ENCODE measurements at places on chromosomes 5 and 9. TPM values are rescaled to one million over a fixed set of nuclear protein-coding genes. Genes with fewer than 3 reads are reported as not detected.

The SLC9A3 gene
- total RNA-seq: 4.7 TPM

The DRD1 gene
- total RNA-seq: not detected

The NRG2 gene
- 3.5 TPM for total RNA-seq

The FAM174A gene
- 40.8 TPM for total RNA-seq

The LSM11 gene
- total RNA-seq: 8.7 TPM

The ADAMTS13 gene
- total RNA-seq: 0.43 TPM

The OR13C4 gene
- total RNA-seq: not detected

DNA sequence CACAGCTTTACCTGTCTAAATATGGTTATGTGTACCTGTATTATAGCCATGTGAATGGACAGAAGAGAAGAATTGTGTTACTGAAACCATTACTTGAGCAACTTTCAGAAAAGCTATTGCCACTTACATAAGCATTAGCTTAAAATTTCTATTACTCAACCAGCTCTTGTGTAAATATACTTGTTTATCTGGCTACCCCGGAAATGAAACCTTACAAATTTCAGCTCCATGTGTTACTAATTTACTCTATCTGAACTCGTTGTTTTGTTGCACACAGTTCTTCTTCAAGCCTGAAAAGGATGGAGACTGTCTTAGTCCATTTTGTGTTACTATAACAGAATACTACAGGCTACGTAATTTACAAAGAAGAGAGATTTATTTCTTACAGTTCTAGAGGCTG is 22.5 kb upstream of the ADAMTSL1 start:
- no peak for DNase-seq

DNA sequence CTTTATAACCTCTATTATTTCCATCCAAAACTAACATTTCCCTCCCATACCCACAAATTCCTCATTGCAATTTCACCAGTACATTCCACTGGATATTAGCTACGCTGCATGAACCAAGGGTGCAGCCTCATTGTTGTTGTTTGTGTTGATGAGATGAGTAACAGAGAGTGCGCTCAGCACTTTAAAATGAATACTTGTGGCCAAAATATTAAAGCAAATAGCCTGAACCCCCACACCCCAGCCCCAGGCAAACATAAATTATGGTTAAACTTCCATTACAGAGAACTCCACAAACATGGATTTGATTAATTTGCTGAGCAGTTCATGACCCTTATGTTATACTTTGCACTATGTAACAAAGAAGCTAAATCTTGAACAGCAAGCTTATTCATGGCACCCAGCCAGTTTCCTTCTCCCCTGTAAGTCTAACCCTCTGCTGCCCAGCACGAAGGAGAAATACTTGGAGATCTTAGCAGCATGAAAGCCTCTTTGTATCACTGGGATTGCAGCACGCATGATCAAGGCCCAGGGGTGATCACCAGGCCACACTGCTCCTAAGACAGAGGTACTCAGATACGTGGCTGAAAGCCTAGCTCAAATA is 205.0 kb downstream of the DOCK8 start:
- peak; percentile 43 for DNase-seq

- DNase-seq: peak; percentile 73
Measured at GRCh38 chr5:152505442-152506042, 100.5 kb upstream of the NMUR2 start.

DNA sequence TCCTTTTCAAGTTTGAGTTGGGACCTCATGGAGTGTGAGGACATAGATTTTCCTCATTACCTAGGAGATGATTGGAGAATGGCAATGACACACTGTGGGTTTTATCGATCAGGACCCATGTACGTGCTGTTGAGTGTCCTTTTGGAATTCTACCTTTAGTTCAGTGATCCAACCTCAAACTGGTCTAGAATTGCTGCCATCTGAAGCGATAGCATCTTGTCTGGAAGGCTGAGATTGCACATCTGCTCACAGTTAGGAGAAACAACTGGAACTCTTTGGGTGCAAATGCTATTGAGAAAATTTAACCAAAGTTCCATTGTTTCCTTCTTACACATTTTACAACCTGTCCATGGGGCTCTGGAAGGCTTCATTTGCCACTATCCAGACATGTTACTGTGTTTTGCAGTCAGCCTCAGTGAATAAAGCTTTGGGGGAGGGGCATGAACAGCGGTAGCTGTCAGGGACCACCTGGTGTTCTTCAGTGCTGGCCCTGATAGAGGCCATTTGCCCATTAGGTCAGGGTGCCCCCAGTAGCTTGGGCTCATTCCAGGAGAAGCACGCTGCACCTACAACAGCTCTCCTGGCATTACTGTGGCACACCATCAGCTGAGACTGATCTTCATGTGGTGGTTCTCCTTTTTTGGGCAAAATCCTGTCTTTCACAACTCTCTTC is 123.1 kb downstream of the PDE8B start:
- no peak for DNase-seq

GRCh38 chr5:151288180-151288579 is 15.4 kb downstream of the SLC36A3 start:
- DNase-seq: peak; percentile 35

DNA sequence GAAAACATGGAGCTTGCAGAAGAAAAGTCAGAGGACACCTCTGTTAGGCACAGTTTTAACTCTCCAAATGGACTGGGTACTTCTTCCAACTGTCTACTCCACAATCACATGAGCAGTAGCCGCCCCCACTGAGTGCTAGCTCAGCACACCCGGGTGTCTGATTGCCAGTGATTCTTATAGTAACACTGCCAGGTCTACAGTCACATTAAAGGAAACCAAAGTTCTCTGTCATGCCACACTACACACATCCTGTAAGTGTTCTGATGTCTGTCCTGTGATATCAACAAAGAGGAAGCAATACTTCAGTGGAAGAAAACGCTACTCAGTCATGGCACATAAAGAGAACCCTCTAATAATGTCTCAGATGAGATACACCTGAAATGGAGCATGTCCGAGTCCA is at the start of gene HAVCR2:
HAVCR2 (minus strand) TSS at position 69 of the 400 bp plus-strand sequence; CDS start at position 8, 61 bp downstream.
- DNase-seq: no peak

DNA sequence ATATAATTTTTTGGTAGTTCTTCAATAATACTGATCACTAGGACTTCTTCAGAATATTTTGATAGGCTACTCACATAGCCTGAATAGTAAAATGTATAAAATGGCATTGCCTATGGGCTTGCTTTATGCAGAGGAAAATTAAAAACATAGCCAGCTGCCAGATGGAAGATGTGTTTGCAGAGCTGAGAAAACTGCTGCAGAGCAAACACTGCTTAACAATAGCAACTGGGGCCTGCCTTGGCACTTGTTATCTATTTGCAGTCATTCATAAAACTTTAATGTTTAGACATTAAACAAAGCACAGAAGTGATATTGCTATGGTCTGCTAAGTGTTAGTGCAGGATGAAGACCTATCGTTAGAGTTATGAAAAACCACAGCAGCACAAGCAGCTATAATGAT is 151.5 kb upstream of the SMC2 start:
- no peak for DNase-seq

GRCh38 chr5:112957036-112957808 is 19.4 kb upstream of the DCP2 start:
- no peak for DNase-seq

DNA sequence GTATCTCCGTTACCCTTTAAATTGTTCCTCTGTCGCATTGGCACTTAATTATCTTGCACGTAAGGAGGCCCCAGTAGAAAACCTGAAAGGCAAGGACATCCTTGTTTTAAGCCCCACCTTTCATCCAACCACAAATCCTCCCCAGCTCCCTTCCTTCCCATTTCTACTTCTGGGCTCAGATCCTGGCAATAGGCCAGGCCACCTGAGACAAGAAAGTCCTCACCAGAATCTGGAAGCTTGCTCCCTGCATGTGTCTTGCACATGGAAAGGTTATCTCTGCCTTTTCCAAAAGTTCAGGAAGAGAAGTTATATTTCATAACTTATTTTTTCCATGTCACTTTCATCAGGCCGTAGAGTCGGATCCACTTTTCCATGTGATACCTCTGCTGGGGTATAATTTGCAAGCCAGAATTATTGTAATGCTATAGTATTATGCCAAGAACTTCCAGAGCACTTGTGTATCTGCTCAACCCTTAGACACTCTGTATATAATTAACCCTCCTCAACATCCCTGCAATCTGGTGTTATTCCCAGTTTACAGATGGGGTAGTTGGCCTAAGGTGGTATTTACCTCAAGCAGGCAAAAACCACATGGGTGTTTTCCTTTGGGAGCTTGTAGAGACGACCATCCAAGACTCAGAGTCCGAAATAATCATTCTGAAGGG is 2.6 kb upstream of the SHB start:
- DNase-seq: no peak

DNA sequence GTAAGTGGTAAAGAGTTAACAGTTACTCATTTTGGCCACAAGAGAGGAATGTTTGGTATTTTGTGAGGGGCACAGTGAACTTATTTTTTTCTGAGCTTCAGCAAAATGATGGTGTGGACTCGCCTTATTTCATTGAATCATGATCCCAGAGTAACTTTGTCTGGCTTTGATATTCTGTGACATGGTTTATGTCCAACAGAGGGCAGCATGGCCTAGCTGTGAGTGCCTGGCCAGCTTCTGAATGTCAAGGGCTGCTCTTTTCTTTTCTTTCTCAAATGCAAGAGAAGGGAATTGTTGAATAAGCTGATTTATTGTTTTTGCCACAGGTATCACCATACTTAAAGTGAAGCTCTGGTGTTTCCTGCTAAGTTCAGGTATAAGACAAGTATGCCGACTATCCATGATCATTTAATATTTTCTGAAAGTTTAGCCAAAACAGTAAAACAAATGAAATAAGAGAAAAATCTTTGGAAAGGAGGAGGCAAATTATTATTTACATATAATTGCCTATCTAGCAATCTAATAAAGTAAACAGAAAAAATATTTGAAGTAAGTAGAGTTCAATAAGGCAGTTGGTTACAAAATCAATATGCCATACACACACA is 31.7 kb downstream of the MRPL22 start:
- DNase-seq: peak; percentile 42

DNA sequence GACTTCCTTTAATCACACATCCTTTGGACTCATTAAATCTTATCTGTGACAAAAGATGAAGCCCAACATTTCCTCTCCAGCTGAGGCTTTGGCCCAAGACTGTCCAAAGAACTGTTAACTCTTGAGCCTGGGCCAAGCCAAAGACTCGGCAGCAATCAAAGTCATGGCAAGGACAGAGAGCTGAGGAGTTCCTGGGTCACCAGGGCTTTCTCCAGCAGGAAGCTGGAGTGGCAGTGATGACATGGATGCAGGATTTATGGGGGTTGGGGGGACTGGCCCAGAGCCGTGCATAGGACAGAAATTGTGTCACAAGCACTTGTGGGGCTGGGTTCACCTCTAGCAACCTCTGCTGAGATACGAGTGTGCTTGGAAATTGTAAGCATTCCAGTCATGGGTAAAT is 440.3 kb downstream of the PLK2 start:
- peak; percentile 29 for DNase-seq

DNA sequence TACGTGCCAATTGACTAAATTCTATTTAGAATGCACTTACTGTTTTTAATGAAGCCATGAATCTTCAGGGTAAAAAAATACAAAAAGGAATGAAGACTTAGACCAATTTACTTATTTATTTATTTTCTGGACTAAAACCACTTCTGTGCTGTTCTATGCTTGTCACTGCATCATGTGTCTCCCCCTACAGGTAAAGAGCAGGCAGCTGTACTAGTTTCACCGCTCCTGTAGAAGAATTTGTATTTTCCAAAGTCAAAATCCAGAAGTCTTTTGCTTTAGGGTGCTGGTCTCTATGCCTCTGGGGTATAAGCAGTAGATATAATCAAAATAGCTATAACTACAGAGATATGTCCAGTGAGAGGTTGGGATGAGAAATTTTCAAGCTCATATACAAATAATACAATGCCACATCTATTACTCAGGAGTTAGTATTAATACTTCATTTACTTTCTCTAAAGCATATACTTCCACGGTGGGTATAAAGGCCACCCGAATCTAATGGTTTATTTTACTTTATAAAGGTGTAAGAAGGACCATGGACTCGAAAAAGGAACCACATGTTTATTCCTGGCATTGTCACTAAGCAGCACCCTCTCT is 591.5 kb downstream of the RAB3C start:
- peak; percentile 62 for DNase-seq

GRCh38 chr9:73981405-73981804 is 515.7 kb upstream of the RORB start:
- DNase-seq: no peak

- DNase-seq: peak; percentile 11
Measured at GRCh38 chr5:88836195-88836838, 46.7 kb downstream of the MEF2C start.

GRCh38 chr9:123432331-123433236 is 76.6 kb downstream of the CRB2 start:
- DNase-seq: no peak

GRCh38 chr5:11054014-11054413 is 293.0 kb upstream of the DAP start:
- DNase-seq: no peak

DNA sequence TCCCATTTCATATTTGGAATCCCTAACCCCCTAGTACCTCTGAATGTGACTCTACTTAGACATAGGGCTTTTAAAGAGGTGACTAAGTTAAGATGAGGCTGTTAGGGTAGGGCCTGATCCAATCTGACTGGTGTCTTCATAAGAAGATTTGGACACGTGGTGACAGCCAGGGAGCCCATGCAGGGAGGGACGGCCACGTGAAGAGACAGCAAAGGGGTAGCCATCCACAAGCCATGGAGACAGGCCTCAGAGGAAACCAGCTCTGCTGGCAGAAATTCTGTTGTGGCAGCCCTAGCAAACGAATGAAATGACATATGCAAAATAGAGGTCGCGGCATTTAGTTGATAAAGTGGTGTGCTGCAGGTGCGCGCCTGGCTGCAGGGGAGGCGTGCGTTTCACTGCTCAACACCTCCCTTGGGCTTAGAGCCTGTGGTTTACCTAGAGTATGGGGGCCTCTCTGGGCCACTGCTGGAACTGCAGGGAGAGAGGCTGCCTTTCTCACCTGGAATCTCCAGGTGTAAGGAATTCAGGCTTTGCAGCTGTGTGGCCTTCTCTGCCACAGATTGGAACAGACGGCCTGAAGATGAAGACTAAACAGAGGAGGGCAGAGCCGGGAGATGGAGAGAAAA is 7.1 kb upstream of the AFAP1L1 start:
- DNase-seq: no peak

DNA sequence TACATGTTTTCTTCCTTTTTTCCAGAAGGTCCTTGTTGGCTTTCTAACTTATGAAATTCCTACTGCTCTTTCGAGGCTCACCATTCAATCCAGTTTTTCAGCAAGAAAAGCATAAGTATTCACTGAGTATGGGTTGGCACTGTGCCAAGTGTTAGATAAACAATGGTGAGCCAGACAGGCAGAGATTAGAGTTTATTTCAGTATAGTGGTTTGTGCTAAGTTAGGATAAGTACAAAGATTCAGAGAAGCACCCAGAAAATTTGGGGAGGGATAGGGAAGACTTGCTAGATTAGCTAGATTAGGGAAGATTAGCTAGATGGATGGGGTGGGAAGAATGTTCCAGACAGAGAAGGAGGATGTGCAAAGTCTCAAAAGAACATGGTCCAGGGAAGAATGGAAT is 122.9 kb downstream of the OXCT1 start:
- DNase-seq: peak; percentile 11

- DNase-seq: no peak
Measured at GRCh38 chr5:11043881-11044280, 282.8 kb upstream of the DAP start.

- no peak for DNase-seq
Measured at GRCh38 chr9:38288502-38288901, 104.0 kb upstream of the ALDH1B1 start.

GRCh38 chr5:5014586-5015235 is 125.4 kb upstream of the ADAMTS16 start:
- peak; percentile 67 for DNase-seq
